Stimulated activated CD4-positive, alpha-beta T cell treated with anti-CD3 and anti-CD28 coated beads, Interleukin-1b, Interleukin-23, amount 100 ng/mL, for 1 hour (primary cell): ENCODE measurements at places on chromosomes 13 and 19.

DNA sequence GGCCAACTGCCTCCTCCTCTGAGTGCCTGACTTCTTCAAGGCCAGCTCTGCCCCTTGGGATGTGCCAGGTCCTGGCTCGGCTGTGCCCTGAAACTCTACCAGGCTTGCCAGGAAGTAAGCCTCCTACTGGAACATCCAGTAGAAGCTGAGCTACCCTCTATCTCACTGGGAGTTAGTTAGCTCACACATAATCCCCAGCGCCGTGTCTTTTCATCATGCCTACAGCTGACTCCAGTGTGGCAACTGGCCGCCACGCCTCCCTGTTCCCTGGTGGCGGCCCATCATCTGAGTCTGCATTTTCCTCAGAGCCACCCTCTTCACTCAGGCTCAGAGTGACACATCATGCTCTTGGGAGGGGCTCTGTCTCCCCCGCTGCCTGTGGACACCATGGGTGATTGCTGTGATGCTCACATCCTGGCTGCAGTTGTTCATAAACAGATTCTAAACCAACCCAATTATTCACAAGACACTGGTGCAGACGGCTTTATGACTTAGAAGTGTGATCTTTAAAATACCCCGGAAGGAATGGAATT is 131.9 kb upstream of the IRS2 start:
- DNase-seq, result no peak

DNA sequence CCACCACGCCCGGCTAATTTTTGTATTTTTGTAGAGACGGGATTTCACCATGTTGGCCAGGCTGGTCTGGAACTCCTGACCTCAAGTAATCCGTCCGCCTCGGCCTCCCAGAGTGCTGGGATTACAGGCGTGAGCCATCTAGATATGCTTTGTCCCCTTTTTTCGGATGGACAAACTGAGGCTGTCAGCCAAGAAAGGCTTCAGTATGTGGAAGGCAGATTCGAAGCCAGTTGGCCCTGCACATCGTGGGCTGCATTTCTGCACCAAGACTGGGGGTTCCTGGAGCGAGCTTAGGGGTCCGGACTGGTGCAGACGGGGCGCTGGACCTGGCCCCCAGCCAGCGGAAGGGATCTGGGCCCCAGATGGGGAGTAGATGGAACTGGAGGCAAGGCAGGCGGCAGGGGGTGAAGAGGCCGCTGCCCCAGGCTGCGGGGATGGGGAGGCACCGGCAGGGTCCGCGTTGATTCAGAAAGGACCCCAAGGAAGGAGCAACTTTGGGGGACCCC is 9.7 kb upstream of the JUND start:
- DNase-seq, result no peak

DNA sequence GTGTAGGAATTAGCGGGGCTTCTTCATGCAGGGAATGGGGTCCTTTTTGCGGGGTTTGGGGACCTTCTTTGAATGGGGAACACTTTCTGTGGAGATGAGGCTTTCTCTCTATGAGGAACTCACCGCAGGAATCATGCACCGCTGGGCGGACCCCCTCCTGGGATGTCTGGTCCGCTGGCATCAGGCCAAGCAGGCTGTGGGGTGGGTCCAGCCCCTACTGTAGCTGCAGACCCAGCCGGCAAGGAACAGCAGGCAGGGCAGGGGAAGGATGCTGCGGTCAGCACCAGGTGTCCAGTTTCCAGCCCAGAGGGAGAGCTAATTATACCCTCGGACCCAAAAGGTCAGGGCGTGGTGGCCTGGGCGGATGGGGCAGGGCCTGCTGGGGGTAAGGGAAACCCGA is 1.8 kb downstream of the MYBPC2 start:
- no peak for DNase-seq

DNA sequence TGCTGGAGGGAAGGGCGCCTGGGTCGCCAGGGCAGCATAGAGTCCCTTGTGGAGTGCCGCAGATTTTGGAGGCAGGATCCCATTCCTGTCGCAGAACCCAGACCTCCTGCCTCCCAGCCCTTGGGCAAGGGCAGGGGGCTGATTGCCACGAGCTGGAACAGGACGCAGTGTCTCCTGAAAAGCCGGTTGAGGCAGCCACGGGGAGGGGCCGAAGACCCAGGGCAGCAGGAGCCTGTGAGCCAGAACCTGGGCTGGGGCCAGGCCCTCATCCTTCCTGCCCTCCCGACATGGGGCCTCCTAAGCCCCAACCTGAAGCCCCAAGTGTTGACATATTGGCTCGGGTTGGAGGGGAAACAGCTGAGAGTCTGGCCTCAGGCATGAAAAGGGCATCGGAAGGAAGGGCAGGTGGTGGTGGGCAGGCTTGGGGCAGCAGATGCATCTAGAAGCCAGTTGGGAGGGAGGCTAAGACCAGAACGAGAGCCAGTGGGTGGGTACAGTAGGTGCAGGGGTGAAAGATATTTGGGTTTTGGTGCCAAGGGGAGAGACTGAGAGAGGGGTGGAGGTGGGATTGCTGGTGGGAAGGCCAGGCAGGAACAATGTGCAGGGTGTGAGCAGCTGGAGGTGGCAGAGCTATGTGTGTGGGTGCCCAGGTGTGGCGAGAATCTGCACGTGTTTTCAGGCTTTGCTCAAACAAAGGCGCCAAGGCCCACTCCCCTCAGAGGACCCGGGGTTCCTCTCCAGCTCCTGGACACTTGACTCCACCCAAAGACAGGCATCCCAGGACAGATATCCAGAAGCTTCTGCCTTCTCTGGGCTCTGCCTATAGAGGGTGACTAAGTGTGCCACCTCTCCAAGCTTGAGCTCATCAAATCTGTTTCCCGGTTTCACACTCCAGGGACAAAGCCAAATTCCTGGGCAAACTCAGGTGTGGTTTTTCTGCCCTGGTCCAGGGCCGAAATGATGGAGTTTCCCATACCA is 1.4 kb upstream of the SBSN start:
- no peak for DNase-seq
